Stimulated activated CD4-positive, alpha-beta T cell treated with anti-CD3 and anti-CD28 coated beads, Interleukin-1b, Interleukin-23, amount 100 ng/mL, for 48 hours (primary cell): ENCODE measurements at places on chromosomes 13 and 19.

GRCh38 chr19:21084343-21084742 lies 2.3 kb downstream of the ZNF714 start:
- peak; percentile 40 for DNase-seq

- peak; percentile 22 for DNase-seq
Measured at GRCh38 chr13:79679334-79679733, 198.4 kb downstream of the NDFIP2 start.

- DNase-seq: no peak
Measured at GRCh38 chr19:39915848-39916215, 18.6 kb downstream of the FCGBP start.

DNA sequence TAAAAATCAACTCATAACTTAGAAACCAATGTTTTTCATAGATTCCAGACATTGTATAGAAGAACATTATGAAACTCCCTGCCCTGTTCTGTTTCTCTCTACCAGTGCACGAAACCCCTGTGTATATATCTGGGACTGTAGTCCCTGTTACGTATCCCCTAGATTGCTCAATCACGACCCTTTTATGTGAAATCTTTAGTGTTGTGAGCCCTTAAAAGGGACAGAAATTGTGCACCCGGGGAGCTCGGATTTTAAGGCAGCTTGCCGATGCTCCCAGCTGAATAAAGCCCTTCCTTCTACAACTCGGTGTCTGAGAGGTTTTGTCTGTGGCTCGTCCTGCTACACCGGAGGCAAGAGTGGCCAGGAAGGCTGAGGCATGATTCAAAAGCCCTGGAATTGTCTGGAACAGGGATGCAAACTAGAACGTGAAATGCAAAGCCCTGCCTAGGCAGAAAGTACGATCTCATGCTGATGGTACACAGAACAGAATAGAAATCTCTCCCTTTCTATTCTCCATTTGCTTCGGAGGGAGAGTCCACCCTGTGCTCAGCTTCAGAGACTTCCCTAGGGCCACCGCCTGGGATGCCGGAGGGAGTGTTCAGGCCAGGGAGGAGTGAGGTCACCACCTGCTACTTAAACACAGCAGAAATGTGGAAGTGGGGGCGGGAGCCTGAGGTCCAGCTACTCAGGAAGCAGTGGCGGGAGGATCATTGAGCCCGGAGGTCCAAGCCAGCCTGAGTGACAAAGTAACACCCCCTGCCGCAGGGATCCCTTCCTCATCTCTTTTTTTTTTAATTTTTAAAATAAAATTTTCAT lies 758 bp upstream of the ZNF888 start:
- DNase-seq: no peak

- no peak for DNase-seq
Measured at GRCh38 chr13:22201375-22201925, 530.6 kb downstream of the FGF9 start.

- no peak for DNase-seq
Measured at GRCh38 chr13:41179593-41180250, 14.6 kb downstream of the KBTBD7 start.

DNA sequence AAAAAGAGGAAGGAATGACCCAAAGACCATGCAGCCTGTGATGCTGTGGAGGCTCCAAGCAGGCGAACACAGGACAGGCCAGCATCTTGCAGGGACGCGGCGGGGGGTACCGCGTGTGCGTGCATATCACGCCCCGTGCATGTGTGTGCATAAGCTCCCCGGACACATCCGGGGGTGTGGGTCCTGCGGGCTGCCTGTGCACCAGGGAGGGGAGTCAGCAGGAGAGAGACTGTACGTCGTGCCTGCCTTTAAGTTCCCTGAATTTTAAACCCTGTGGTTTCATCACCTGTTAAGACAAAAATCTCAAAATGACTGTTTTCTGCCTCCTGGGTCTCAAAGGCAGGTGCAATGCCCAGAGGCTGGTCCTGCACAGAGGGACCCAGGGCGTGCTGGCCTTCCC lies 16.6 kb downstream of the ADAT3 start:
- DNase-seq: no peak

- DNase-seq: no peak
Measured at GRCh38 chr13:79709471-79709870, 228.5 kb downstream of the NDFIP2 start.

GRCh38 chr19:47186446-47187334 lies 44.3 kb downstream of the BBC3 start:
- peak; percentile 92 for DNase-seq

DNA sequence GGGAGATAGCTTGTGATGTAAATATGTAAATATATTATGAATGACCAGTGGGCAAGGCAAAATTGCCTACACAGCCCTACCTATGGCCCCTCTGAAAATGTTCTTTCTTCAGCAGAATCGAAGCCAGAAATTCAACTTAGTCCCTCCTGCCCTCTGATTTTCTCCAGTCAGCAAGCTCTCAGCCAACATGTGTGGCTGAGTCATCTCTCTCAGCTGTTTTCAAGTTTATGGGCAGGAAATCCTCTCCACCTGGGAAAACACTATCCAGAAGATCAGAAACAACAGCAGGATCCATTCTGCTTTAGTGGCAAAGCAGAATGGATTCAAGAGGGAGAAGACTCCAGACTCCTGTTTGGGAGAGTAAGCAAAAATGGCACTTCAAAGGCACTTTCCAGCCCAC lies 8.9 kb upstream of the ZNF527 start:
- DNase-seq: no peak

DNA sequence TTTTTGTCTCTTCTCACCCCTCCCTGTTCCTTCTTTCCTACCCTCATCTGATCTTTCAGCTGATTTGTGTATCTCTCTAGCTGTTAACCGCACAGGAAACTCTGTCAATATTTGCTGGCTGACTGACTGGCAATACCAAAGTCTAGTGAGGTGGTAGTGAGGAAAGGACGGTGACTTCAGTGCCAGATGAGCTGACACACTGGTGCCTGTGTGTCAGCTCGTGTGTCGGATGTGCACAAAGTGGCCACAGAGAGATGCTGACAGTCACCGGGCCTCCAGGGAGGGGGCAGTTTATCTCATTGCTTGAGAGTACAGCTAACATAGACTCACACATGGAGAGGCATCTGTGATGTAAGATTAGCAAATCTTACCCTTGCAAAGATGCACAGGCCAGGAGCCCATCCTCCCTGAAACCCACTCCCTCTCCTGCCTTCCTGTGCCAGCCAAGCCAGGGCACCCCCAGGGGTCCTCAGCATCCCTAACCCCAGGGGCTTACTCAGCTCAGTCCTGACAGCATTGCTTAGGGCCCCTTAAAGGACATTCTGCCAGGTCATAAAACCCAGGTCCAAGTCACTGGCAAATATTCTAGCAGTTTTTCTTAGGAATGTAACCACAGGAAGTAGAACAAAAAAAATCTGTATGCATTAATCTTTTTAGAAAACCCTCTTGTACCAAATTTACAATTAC lies 80.2 kb downstream of the SHISA2 start:
- DNase-seq: peak; percentile 36

DNA sequence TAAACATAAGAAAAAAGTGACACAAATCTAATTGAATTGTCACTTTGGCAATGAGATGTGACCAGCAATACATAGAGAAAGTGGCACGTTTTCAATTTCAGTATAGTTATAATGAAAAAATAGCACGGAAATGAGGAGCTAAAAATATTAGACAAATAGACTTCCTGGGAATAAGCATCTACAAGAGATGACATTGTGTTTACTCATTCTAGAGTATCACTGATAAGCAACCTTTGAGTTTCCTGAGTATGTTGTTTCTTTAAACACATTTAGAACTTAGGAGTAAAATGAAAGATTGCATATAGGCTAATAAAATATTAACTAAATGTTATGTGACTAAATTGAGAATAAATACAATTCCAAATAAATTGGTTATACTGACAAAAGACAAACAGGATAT lies 207.1 kb upstream of the SLITRK6 start:
- no peak for DNase-seq

DNA sequence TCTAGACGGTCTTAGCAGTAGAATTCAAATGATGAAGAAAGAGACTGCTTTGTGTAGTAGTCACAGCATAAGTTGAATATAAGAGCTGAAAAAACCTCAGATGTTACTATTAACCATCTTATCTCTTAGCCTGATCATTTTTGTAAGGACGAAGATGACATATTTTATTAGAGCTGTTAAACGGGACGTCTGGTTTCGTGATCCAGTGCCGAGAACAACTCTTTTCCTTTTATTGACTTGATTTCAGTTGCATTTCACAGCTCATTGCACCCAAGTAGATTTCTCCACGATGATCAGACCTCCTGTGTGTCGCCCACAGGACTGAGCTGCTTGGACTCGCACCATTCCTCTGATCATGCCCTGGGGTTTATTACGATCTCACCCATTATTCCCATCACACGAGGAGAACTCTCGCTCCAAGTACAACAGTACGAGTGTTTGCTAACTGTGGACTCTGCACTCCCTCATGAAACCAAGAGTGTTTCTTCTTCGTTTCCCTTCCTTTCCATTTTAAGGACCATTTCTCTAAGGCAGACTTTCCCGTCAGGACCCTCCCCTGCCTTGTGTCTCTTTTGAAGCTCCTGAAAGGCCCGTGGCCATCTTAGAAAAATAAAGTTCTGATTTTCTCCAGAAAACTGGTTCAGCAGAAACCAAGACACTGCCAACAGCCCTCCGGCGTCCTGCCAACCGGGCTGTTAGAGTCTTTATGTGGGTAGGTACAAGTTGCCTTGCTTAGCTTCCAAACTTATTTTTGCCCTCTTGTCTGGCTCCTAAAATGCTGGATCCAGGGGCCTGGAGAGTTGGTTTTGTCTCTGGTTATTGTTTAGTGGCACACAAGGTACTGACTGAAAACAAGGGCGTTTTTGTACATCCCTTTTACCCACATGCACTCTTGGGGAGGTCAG lies 48.2 kb upstream of the RNF113B start:
- no peak for DNase-seq

- no peak for DNase-seq
Measured at GRCh38 chr19:11570039-11570462, 7.4 kb downstream of the ACP5 start.

- DNase-seq: no peak
Measured at GRCh38 chr13:44281252-44282000, 92.2 kb upstream of the SERP2 start.

- no peak for DNase-seq
Measured at GRCh38 chr19:44808463-44809371, at the start of gene BCAM. BCAM (plus strand) TSS chr19:44809103; CDS start chr19:44809125, 22 bp downstream.

DNA sequence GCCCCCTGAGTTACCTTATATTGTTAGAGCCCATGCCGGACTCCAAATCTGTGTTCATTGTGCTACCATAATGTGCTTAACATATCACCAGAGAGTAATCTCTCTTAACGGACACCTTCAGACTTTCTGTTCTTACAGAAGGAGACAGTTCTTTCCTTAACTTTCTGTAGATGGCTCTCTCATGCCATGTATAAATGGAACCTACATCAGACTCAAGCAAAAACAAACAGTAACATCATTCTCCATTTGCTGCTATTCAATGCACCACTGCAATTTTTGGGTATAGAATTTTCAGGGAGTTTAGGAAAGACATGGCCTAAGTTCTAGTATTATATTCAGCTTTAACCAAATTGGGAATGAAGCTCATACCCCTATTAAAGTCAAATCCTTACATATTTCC lies 12.6 kb upstream of the UGGT2 start:
- no peak for DNase-seq

GRCh38 chr13:32471187-32471922 lies 43.4 kb upstream of the N4BP2L1 start:
- DNase-seq: no peak

DNA sequence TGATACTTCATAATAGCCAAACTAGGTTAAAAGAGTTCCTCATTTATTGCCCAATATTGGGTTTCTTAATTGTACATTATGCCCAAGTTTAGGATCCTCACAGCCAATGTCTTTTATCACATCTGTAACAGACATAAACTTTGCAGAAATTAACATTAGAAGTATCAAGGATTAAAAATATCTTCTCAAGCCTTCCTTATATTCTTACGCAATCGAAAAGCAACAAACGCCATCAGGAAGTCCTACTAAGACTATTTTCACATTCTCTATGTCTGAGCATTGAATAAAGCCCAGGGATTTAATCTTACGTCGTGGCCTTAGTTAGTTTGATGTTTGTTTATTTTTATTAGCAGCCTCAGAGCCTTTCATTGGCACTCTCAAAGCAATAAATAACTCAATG lies 1660.4 kb upstream of the MIR17HG start:
- no peak for DNase-seq

DNA sequence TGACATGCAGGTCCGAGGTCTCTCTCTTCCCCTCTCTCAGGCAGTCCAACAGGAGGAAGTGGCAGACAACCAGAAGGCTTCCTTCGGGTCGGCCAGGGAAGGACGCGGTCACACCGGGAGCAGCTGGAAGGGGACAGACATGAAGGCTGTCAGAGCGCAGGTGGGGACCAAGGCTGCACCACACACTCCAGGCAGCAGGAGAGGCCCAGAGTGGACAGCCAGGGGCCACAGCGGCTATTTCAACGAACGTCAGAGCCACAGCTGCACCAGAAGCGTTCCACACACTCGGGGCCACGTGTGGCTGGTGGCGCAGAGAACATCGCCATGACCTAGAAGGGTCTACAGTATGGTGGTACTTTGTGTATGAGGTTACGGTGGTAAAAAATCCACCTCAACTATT lies 16.0 kb upstream of the SLC39A3 start:
- no peak for DNase-seq

- no peak for DNase-seq
Measured at GRCh38 chr13:100648354-100648753, 26.2 kb downstream of the TMTC4 start.

GRCh38 chr13:60363288-60363687 lies 33.7 kb upstream of the TDRD3 start:
- DNase-seq: no peak

GRCh38 chr19:34187011-34187410 lies 14.7 kb downstream of the LSM14A start:
- no peak for DNase-seq

- DNase-seq: no peak
Measured at GRCh38 chr19:1591421-1592023, 1.1 kb downstream of the MBD3 start.

DNA sequence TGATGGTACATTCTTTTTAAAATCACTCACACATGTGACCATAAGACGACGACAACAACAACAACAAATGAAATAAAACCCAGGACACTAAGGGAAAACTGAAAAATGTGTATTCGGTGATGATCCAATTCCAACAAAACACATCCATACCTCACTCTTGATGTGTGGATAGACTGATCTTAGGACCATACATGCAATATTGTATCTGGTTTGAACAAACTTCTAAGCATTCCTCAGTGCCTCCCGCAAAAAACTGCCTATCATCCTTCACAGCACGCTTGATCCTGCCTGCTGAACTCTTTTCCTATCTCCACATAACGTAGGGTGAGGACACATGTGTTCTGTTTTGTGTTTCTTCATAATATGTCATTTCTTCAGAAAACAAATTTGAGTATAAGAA lies 415.2 kb downstream of the KCTD12 start:
- DNase-seq: no peak

- no peak for DNase-seq
Measured at GRCh38 chr13:110012102-110012739, 225.8 kb upstream of the IRS2 start.

- no peak for DNase-seq
Measured at GRCh38 chr13:37127691-37128241, 22.3 kb upstream of the CSNK1A1L start.

DNA sequence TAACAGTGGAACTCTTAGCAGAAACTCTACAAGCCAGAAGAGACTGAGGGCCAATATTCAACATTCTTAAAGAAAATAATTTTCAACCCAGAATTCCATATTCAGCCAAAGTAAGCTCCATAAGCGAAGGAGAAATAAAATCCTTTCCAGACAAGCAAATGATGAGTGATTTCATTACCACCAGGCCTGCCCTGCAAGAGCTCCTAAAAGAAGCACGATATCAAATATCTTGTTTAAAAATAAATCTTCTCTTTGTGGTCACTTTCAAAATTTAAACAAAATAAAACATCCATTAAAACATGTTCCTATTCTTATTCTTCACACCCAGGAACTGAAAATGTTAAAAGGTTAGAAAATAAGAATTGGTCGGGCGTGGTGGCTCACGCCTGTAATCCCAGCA lies 13.7 kb downstream of the MICU2 start:
- DNase-seq: no peak
